Esophagus squamous epithelium (tissue), 5 donors: ENCODE measurements at places on chromosomes 6 and 20. TPM values are rescaled to one million over a fixed set of nuclear protein-coding genes. Genes with fewer than 3 reads are reported as not detected.
A peak's percentile ranks its signal among the peaks of the same experiment; 100 is the strongest.

GRCh38 chr6:149217466-149217888, 100.0 kb upstream of the TAB2 start:
- H3K36me3 ChIP-seq = no peaks in the 10 kb centered on the region
- no peaks in the 10 kb centered on the region for H3K4me1 ChIP-seq
- H3K27ac ChIP-seq = no peak overlapping the region

GRCh38 chr6:2158596-2159271, 86.7 kb downstream of the GMDS start:
- peaks cover 5% of the 10 kb centered on the region for H3K4me1 ChIP-seq
- no peak overlapping the region for H3K27ac ChIP-seq
- H3K4me3 ChIP-seq = no peak overlapping the region
- H3K27me3 ChIP-seq = no peaks in the 10 kb centered on the region
- H3K36me3 ChIP-seq = no peaks in the 10 kb centered on the region

GRCh38 chr6:158631678-158632537, 12.6 kb downstream of the DYNLT1 start:
- H3K36me3 ChIP-seq = no peaks in the 10 kb centered on the region
- peak overlapping the region; percentile 78 for H3K27ac ChIP-seq
- DNase-seq = no peak
- H3K4me1 ChIP-seq = peaks cover 25% of the 10 kb centered on the region
- H3K4me3 ChIP-seq = no peak overlapping the region

GRCh38 chr6:2990248-2990931, 9.3 kb upstream of the NQO2 start:
- H3K27ac ChIP-seq = peak overlapping the region; percentile 98
- peaks cover 12% of the 10 kb centered on the region for H3K4me1 ChIP-seq
- no peaks in the 10 kb centered on the region for H3K36me3 ChIP-seq
- DNase-seq = no peak
- H3K4me3 ChIP-seq = peak overlapping the region; percentile 85

- H3K27me3 ChIP-seq = no peaks in the 10 kb centered on the region
- no peak for DNase-seq
- no peaks in the 10 kb centered on the region for H3K36me3 ChIP-seq
- H3K4me3 ChIP-seq = no peak overlapping the region
- no peaks in the 10 kb centered on the region for H3K4me1 ChIP-seq
Measured at GRCh38 chr20:24816907-24817306, 132.2 kb upstream of the CST7 start.

- no peaks in the 10 kb centered on the region for H3K4me1 ChIP-seq
- no peaks in the 10 kb centered on the region for H3K27me3 ChIP-seq
- no peak overlapping the region for H3K4me3 ChIP-seq
- no peaks in the 10 kb centered on the region for H3K36me3 ChIP-seq
- H3K27ac ChIP-seq = no peak overlapping the region
Measured at GRCh38 chr20:55513954-55514353, 491.4 kb downstream of the CBLN4 start.

DNA sequence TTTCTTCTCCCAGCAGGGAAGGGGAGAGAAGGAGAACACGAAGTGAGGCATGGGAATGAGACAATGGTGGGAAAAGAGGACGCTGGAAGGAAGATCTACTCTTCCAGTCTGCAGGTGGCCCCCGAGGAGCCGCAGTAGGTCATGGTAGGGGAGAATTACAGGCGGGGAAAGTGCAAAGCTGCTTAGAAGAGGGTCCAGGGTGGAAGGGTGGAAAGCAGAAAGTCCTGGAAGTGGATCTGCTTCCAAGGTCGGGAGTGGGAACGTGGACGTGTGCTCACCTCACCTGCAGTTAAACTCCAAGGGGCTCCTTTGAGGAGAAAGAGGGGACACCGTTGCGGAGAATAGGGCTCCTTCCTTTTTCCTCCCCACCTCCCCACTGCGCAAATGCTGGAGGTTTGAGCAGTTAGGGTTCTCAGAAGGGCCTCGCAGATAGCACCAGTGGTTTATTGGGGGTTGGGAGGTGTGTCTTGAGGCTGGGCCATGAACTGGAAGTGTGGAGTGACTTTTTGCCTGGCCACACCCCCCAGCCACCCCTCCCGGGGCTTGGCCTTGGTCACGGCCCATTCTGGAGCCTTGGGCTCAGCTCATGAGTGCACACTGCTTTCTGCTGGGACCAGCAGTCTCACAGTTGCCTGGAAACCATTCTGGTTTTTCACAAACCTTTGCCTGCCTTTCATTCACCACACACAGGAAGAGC, 100.4 kb upstream of the MLN start:
- H3K27me3 ChIP-seq = peaks cover 12% of the 10 kb centered on the region
- H3K27ac ChIP-seq = no peak overlapping the region
- no peaks in the 10 kb centered on the region for H3K4me1 ChIP-seq
- DNase-seq = no peak

The CTAGE9 gene
- not detected for total RNA-seq

The OR2B6 gene
- not detected for total RNA-seq
